CD4-positive, alpha-beta T cell treated with Interleukin-4 for 1 hour (primary cell): ENCODE measurements at places on chromosomes 6 and 20.

GRCh38 chr6:85453490-85453889, 3.6 kb downstream of the NT5E start:
- DNase-seq: no peak

DNA sequence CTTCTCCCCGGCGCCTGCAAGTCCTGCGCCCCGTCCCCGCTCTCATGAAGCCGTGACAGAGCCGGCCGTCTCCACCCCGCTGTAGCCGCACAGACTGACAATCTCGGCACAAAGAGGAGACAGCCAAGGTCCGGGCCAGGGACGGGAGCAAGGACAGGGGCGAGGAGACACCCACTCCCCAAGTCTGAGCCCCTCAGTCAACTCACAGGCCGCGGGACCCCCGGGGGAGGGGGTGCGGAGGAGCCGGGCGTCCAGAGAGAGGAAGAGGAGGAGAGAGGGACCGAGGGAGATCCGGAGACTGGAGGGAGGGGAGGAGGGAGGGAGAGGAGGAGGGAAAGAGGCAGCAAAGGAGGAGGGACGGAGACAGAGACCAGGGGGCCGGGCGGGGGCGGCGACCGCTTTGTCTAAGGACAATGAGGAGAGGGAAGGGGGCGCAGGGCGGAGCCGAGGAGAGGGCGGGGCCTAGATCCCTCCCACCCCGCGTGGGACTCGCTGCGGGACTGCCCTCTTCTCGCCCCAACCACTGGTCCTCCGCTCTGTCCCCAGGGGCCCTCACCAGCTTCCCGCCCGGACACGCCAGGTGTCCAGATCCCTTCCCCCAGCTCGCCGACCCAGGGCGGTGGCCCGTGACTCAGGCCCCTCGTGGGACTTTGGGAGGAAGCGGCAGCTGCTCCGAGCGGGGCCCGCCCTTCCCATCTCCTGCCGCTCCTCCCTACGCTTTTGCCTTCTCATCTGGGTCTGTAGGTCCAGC, 638 bp upstream of the PPP1R18 start:
- DNase-seq: peak; percentile 79

DNA sequence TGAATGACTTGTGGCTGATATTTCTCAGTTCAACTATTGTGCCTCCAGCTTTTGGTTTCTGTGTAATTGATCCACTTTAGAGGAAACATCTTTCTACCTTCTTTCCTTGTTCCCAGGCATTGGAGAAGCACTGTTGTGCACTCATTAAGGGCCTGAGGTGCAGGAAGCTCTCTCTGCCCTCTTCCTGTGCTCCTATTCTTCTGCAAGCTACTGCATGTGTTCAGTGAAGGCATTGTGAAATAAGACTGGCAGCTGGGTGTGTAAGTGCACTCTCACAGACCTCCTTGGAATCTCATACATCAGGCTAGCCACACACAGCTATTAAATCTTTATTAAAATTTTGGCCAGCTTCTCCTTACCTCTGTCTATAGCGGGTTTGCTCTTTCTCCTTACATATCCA, 177.8 kb downstream of the OGFRL1 start:
- DNase-seq: no peak

DNA sequence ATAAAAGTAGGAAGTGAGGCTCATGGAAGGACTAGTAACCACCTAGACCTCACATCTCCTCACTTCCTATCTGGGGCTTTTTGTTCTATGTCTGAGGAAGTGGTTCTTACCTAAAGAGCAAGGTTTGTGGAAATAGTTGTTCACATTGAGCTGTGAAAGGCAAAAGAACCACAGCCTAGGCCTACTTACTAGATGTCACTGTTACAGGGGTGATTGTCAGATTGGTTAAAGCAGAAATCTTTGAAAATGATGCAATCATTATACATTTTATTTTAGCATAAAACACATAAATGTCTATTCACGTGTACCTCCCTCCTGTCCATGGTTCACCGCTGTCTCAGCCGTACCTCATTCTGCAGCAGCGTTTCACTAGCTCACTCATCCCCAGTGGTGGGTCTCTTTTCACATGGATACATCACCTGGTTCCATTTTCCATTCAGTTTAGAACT, 268.8 kb downstream of the TMEM242 start:
- DNase-seq: peak; percentile 21

DNA sequence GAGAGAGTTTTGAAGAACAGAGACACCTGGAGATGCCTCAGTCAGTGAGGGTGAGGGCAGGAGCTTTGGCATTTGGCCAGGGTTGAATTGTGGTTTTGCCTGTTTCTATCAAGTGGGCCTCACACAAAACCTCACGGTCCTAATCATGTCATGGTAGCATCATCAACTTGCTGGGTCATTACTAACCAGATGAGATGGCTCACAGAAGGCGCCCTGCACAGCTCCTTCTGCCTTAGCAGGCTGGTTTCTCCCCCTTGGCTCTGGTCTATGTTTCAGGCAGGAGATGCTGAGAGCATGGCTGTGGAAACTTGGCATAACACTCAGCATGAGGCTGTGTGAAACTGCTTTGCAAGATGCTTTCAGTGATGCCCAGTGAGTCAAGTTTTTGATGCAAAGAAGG, 99.3 kb downstream of the LRRC1 start:
- DNase-seq: no peak

DNA sequence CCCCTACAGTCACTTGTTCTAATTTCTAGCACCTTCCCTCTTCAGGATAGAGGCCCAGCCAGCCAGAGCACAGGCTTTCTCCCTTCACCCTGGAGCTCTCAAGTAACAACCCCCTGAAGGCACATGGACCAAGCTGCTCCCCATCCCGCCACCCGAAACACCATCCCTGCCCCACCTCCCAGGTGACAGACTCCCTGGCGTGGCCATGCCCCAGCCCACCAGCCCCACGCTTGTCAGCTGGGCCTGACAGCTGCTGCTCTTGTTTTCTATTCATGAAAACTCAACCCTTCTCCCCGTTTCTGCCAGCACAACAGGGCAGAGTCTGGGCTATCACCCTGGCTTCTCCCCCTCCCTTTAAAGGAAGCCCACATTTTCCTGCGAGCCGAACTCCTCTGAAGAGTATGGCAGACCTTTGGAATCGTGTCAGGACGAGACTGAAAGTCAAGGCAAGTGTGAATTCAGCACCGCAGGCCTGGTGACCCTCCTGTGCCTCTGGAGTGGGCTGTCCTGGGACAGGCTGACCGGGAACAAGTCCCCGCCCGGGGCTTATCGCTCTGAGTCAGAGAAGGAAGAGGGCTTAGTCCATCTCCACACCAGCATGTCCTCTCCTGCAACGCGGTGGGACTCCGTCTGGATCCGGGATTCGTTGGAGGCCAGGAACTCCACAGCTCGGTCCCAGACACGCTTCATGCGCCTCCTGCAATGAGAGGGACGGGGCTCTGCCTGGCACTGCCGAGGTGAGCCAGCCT, 16.7 kb downstream of the LEMD2 start:
- no peak for DNase-seq

DNA sequence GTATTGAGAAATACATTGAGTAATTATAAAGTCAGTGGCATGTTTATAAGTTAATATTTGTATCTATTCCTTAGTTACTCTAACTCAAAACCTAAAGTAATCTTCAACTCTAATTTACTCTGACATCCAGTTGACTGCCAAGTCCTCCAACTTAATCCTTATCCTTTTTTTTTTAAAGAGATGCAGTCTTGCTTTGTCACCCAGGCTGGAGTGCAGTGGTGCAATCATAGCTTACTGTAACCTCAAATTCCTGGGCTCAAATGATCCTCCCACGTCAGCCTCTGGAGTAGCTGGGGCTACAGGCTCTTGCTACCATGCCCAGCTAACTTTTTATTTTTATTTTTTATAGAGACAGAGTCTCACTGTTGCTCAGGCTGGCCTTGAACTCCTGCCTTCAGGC, 24.4 kb downstream of the PTPN1 start:
- DNase-seq: no peak

DNA sequence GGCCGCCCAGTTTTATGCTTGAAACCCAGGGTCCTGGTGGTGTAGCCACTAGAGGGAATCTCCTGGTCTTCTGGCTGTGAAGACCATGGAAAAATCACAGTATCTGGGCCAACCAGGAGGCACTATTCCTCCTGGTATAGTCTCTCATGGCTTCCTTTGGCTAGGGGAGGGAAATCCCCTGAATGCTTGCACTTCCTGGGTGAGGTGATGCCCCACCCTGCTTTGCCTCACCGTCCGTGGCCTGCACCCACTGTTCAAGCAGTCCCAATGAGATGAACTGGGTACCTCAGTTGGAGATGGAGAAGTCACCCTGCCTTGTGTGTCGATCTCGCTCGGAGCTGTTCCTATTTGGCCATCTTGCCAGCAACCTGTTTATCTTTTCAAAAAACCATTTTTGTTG, 10.1 kb upstream of the ZNF337 start:
- peak; percentile 60 for DNase-seq

- DNase-seq: no peak
Measured at GRCh38 chr20:4896971-4897497, 104.3 kb downstream of the SLC23A2 start.

DNA sequence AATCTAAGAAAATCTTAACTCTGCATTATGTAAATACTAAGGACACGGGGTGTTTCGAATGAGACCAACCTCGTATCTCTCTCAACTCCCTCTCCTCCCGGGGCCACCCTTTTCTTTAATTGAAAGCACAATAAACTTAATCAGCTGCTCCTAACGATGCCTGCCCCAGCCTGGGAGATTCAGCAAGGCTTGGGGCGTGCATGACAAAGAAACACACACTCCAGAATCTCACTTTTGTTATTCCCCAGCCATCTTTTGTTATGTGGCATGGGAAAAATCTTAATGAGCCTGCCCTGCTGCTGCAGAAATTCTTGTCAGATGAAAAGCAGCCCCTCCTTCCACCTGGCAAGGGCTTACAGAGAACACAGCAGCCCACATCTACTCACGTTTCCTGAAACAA, 117.4 kb downstream of the TTLL2 start:
- no peak for DNase-seq

- no peak for DNase-seq
Measured at GRCh38 chr6:67606906-67607828, 1027.9 kb upstream of the ADGRB3 start.

DNA sequence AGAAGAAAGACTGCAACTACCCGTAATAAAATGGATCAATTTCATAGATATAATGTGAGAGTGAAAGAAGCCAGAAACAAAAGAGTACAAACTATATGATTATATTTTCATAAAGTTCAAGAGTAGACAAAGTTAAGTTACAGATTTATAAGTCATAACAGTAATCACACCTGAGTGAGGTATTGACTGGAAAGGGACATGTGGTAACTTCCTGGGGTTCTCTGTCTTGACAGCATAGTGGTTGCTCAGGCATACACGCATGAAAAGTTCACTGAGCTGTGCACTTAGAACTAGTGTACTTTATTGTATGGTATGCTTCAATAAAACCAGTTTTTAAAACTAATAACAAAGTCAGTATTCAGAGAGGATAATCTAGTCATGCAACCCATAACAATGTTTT, 653.6 kb downstream of the EPM2A start:
- DNase-seq: no peak

DNA sequence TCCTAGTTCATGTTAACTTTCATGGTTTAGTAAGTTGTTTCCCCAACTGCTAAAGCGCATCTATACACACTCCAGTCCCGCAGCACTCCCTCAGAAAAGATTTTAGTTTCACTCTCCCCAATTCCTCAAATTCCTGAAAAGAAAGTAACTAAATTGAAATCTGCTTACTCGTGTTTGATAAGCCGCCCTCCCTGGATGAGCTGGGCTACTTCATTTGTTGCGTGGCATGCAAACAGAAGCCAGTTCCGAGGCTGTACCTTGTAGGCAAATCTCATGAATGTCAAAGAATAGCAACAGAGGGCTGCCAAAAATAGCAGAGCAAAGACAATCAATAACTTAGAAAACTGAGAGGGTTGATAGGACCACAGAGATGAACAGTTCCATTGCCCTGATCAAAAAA, 16.9 kb downstream of the MPC1 start:
- DNase-seq: no peak

DNA sequence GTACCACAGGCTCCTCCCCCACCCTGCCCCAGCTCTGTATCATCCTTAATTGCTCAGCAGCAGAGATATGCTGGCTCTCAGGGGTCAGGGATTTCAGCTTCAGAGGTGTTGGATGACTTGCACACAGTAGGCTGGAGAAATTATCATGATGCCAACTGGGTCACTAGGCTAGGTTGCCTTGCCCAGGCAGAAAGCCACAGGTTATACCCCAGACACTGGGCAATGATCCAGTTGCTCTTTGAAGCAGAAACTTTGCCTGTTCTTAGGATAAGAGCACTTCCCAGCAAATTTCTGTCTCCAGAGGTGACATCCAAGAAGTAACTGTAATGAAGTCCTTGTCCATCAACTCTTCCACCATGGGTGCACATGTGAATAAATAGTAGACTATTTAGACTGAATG, 38.3 kb upstream of the SCML4 start:
- DNase-seq: no peak

GRCh38 chr6:24979176-24979575, 43.4 kb upstream of the RIPOR2 start:
- no peak for DNase-seq

DNA sequence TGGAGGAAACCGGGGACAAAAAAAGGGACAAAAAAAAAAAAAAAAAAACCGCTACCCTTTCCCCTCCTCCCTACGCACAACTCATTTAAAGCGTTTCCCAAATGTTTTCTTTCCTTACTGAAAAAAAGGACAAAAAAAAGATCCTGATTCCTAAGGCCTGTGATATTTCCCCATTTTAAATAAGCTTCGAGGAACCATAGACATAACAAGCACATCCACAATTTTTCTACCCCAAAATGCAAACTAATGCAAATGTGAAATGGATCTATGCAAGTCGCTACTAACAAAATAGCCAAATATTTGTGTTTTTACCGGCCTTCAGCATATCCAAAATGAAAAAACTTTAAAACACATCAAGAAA, 1.4 kb upstream of the ZNF217 start:
- no peak for DNase-seq

GRCh38 chr20:21653628-21654027, 51.8 kb upstream of the PAX1 start:
- DNase-seq: no peak

DNA sequence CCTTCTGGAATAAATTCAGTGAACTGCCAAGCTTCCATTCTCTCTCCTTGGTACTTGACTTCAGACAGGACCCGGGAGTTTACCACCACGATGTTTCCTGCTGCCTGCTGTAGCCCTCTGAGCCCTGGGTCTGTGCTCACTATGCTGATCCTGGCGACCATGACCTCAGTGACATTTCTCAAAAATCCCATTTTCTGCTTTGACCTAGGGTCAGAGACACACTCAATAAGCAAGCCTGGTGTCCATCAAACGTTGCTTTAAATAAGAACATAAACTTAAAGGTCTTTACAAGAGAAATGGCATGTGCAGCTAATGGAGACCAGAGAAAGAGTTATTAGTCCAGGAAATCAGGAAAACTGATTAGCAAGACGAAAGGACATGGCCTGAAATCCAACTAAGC, 509.7 kb upstream of the SULF2 start:
- no peak for DNase-seq

GRCh38 chr6:32607263-32607987, 17.8 kb upstream of the HLA-DRB1 start:
- DNase-seq: peak; percentile 25

GRCh38 chr6:110481081-110481480, 4.7 kb upstream of the SLC22A16 start:
- DNase-seq: no peak
